ENCODE measurements at places on chromosomes 5 and 9.

DNA sequence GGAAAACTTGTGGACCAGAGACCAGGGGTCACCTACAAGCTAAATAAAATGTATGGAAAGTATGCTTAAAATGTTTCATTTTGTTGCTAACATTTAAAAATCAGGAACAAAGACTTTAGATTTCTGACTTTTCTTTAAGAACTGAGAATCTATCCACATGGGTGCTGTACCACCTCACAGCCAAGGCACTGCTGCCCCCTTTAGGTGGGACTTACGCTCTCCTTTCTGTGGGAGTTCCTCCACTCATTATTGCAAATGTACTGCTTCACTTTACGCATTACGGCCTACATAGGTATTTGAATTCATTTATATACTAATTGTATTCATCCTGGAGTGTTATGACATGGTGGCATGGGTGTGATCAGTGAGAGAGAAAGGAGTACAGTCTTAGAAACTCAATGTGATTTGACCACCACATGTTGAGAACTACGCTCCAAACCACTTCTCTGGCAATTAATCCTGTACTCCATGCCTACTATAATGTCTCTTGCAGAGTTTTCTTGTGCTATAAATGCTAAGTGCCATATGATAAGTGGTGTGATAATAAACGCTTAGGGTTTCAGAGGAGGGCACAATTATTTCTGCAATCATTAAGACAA, 24.7 kb upstream of the CETN3 start:
- peak; percentile 81 for DNase-seq

- peak; percentile 89 for DNase-seq
Measured at GRCh38 chr5:116068028-116068632, 16.7 kb upstream of the COMMD10 start.

- no peak for DNase-seq
Measured at GRCh38 chr5:56323505-56323904, 90.4 kb upstream of the ANKRD55 start.

GRCh38 chr9:11722957-11723356, 970.2 kb upstream of the TYRP1 start:
- no peak for DNase-seq

DNA sequence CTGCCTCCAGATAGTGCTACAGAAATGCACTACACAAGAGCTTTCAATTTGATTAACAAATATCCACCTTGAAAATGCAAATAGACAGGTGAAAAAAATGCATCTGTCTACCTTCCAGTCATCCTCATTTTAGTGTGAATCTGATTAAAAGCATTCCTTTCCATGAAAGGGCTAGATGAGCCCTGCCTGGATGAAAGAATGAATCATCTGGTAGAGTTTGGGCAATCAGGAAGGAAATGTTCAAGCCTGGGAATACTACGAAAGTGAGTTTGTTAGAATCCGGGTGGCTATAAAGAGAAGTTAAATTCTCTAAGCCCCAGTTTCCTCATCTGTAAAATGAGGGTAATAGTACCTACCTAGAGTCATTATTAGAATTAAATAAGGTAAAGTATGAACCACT, 142.6 kb downstream of the FAM114A2 start:
- no peak for DNase-seq

DNA sequence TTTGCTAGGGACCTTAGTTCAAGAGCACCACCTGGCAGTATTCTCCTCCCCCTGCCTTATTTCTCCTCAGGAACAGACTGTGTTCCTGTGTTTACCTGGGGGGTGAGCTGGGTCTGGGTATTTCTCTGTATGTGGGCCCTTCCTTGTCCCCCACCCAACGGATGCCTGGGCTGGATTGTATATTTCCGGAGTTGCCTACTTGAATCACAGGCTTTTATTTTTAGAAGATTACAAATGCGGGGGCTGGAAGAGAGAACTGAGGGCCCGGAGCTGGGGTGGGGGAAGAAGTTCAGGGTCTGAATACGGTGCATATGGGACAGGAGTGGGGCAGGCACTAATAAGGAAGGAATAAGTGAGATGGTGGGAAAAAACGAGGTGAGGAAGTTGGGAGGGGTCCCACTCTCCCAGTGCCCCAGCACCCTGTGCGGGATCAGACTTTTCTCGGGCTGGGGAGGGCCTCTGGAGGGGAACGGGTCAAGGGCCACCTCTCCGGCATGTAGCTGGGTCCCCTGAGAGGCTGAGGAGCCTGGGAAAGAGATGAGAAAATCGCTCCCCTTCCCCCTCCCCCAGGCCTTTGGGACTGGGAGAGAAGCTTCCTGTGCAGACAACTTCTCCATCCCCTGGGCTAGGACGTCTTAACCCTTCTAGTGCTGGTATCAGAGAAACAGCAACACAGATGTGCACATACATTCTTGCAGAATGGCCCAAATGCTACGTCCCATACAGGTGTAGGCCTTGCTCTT, 42.1 kb downstream of the PCDH1 start:
- no peak for DNase-seq

DNA sequence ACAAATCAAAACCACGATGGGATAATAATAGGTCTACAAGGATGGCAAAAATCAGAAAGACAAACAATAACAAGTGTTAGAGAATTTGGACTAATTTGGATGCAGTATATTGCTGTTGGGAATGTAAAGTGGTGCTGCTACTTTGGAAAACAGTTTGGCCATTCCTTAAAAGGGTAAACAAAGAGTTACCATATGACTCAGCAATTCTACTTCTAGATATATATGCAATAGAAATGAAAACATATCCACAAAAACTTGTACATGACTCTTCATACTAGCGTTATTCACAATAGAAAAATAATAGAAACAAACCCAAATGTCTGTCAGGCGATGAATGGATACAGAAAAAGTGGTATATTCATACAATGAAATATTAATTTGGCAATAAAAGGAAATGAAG, 58.3 kb downstream of the JAK2 start:
- no peak for DNase-seq

DNA sequence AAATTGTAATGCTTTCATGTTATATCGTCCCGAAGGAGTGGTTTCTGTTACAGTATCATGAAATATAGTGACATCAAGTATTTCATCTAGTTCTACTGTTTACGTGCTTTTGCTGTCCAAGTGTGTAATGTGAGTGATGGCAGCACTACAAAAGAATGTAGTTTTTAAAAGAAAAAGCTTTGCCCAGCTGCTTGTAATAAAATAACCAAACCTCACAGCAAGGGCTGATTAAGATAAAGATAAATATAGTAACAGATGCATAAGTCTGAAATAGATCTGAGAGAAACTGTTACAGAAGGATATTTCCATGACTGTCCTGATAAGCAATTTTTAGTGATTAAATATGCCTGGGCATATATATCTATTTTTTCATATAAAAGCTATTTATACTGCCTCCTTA, 106.4 kb downstream of the AUH start:
- no peak for DNase-seq

- DNase-seq, result no peak
Measured at GRCh38 chr5:144304688-144305087, 134.0 kb downstream of the KCTD16 start.
